ENCODE measurements at places on chromosomes 16 and 17.
A peak's percentile ranks its signal among the peaks of the same experiment; 100 is the strongest.

GRCh38 chr17:74394275-74394950 lies 27.1 kb downstream of the GPR142 start:
- no peak for DNase-seq

DNA sequence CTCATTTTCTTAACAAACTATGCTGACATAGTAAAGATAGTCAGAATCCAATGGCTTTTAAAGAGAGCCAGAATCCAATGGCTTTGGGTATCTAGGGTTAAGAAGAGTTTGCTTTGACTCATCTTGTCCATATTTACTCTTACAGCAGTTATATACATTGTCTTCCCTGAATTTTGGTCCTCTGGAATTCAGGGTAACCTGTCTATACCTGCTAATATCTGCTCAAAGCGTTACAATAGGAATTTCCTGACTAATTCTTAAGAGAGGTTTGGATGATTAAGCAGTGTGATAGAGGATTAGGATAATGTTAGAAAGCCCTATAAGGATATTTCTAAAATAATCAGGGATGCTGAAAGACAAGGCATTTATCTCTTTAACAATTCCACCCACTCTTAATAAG lies 2.0 kb upstream of the CDH8 start:
- DNase-seq: no peak

GRCh38 chr17:48997827-48998586 lies 822 bp downstream of the IGF2BP1 start:
- DNase-seq: peak; percentile 58

GRCh38 chr16:49414671-49415070 lies 41.1 kb downstream of the C16orf78 start:
- DNase-seq: no peak

- peak; percentile 69 for DNase-seq
Measured at GRCh38 chr16:12340151-12340733, 363.7 kb downstream of the SNX29 start.

GRCh38 chr17:17568772-17569195 lies 22.7 kb downstream of the PEMT start:
- peak; percentile 81 for DNase-seq

DNA sequence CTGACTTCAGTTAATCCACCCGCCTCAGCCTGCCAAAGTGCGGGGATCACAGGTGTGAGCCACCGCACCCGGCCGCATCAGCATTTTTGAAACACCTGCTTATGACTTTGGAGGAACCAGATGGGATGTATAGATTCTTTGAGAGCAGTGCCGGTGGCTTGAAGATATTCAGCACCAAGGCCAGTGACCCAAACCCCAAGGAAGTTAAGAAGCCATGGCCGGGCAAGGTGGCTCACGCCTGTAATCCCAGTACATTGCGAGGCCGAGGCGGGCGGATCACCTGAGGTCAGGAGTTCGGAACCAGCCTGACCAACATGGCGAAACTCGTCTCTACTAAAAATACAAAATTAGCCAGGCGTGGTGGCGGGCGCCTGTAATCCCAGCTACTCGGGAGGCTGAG lies 43.9 kb downstream of the TRARG1 start:
- no peak for DNase-seq

DNA sequence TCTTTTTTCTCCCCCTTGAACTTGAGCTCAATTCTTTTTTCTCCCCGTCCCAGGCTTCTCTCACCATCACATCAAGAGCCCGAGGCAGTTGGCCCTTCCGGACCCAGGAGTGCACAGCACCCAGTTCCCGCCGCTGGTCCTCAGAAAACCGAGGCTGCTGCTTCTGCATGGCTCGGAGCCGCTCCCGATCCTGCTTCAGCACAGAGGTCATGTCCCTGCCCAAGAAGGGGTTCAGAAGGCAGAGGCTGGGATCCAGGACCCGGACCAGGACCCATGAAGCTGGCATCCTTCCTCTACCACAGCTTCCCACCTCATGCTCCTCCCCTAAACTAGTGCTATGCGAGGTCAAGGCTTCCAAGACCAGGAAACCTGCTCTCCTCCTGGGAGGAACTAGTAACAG lies 10.5 kb downstream of the PER1 start:
- DNase-seq: peak; percentile 11

GRCh38 chr16:49788572-49788971 lies 67.3 kb downstream of the ZNF423 start:
- no peak for DNase-seq

DNA sequence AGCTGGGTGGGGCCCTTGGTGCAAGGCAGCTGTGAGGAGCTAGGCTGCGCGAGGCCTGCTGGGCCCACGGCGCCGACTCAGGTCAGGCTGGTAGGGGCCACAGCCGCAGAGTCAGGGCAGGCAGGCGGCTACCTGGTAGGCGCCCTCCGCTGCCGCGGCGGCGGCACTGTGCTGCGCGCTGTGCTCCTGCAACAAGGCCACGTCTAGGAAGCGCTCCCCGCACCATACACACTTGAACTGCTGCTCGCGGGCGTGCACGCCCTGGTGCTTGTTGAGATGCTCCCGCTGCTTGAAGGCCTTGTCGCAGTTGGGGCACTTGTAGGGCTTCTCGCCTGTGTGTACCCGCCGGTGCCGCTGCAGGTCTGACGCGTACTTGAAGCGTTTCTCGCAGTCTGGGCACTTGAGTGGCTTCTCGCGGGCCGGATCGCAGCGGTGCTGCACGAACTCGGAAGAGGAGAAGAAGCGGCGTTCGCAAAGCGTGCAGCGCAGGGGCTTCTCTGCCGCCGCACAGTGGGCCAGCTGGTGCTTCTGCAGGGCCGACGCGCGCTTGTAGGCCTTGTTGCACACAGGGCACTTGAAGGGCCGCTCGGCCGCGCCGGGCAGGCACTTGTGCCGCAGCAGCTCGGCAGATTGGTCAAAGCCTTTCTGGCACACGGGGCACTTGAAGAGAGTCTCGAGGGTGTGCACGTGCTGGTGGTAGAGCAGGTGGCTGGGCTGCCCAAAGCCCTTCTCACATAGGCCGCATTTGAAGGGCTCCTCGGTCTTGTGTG lies 3.9 kb downstream of the ZNF319 start:
- no peak for DNase-seq

GRCh38 chr16:58417035-58417434 lies 24.8 kb downstream of the GINS3 start:
- DNase-seq: no peak

- DNase-seq: no peak
Measured at GRCh38 chr16:83021045-83021444, 394.3 kb downstream of the CDH13 start.

- peak; percentile 80 for DNase-seq
Measured at GRCh38 chr17:42843358-42843934, 934 bp upstream of the AOC2 start.

DNA sequence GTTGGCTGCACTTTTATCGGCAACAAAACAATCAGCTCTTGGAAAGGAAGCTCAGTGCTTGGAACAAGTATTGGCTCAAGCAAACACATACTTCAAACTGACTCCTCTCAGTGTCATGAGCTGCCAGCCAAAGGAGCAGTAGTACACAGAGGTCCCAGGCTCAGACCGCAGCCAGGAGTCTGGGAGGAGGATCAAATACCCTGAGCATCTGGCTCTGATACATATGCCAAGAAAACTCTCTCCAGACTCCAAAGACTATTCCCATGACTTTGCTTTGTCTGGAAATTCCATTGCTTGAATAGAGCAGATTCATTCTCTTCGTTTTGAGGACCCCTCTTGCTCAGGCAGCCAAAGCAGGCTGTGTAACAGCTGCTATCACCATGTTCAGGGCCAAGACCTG lies 501.6 kb upstream of the PSMD7 start:
- peak; percentile 19 for DNase-seq

DNA sequence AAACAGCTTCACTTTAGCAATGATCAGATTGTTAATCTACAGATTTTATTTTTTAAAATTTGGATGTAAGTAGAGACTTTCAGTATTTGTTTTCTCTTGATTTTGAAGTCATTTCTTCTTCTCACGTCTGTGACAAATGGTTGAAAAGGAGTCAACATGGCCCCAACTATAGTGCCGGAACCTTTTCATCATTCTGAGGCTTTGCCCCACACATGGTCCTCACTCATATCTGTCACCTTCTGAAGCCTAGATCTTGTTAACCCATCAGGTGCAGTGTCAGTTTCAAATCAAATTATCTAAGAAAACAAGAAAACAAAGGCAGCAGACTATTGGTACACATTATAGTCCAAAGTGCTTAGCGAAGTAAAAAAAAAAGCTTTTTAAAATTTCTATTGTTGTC lies 124.1 kb downstream of the TRIM37 start:
- DNase-seq: no peak

- no peak for DNase-seq
Measured at GRCh38 chr17:35879773-35880654, at the start of gene CCL5. Gene CCL5, minus strand, starts transcription at chr17:35880360.

DNA sequence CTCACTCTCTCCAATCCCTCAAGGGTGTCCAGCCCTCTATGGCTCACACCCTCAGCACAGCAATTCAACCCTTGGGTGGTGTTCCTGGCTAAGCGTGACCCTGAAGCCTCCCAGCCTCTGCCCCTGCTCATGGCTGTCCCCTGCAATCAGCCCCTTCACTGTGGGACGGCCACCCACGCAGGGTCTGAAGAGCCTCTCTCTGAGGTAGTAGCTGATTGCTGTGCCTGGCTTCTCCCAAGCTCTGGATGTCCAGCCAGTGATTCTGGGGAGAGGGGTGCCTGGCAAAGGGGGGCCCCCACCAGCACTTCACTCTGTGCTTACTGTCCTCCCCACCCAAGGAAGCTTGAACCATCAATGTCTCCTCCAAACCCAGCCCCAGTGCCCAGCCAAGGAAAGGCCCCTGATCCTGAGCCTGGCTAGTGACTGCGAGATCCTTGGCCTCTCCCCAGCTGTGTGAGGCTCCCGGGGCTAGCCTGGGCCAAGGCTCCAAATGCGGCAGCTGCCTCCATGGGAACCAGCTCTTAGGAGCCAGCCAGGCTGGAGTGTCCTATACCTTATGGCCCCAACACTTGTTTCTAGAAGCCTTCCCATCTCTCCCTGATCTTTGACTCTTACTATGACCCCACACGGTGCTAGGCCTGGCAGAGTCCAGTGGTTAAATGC lies 9.9 kb downstream of the MTSS2 start:
- no peak for DNase-seq

- no peak for DNase-seq
Measured at GRCh38 chr17:55466671-55467070, 44.6 kb downstream of the SMIM36 start.

GRCh38 chr16:66682271-66682670 lies 14.3 kb downstream of the CMTM4 start:
- DNase-seq: no peak

DNA sequence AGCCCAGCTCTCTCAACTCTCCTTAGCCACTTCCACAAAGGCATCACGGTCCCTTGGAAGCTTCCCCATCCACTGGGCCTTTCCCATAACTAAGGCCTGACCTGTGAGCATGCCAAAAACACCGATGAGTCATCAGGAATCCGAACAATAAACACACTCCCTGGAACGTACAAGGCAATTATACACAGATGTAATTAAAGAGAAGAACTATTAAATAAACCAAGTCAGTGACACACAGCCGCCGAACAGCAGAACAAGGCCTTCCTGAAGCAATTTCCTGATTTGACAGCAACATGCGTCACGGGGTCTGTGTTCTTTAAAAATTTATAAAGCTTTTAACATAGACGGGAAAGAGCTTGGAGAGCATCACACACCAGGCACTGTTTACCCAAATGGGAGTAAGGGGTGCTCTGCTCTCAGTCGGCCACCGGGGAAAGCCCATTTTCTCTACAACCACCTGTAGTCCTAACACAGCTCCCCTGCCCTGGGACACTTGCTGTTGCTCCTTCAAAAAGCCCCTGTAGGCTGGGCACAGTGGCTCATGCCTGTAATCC lies 29.4 kb downstream of the COG7 start:
- DNase-seq: peak; percentile 39

DNA sequence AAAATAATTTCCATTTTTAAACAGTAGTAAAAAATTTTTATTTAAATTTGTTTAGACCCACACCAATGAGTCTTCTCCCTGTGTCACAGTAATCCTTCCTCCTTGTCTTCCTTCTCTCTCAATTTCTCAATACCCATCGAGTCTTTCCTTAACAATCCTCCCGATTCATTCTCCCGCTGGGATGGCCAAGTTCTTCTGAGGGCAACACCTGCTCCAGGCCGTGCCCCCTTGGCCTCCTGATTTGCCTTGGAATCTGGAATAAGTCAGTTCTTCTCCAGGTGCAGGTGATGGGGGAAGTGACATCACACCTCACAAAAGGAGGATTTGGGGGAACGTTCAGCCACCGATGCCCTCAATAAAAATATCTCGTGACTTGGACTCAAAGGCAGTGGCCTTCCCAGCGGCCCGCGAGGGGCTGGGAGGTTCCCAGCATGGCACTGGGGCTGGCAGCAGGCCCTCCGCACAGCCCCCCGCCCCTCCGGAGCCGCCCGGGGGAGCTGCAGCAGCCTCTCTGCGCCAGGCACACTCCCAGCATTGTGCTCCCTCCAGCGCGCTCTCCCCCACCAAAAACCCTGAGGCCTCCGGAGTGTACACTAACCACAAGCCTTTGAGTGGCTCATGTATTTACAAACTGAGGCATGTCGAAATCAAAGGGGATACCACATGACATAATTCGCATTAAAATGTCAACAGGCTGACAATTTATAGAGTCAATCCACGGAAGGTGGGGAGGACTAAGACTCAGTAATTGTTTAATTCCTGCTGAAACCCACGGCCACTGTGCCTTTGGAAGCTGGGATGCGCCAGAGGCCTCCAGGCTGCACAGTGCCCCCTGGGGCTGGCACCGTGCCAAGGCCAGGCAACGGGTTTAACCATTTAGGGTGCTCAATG lies 120.5 kb downstream of the ZFHX3 start:
- no peak for DNase-seq

DNA sequence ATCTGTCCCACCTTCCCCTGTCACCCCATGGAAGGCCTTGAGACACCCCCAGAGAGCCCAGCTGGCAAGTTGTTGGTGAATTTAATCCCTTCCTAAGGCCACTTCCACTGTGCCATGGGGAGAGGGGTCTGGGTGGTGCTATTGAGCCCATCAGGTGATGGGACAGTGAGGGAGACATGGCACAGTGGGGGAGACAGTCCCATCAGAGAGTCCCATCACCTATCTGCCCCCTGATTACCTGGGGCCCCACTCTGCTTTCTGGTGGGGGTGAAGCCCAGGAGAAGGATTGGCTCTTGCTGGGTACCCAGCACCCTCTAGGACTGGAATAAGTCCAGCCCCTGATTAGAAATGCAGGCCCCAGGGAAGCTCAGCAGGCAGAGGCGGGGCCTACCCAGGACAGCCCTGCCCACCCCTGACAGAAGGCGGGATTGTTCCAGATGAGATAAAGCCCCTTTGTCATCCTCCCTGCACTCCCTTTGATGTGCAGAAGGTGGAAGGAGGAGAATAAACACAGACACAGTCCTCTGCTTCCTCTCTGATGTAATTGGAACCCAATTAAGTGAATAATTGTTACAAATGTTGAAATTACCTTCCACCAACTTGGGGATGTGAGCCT lies 18.9 kb downstream of the TMEM132E start:
- no peak for DNase-seq
